ENCODE measurements at places on chromosomes 5 and 9. TPM values are rescaled to one million over a fixed set of nuclear protein-coding genes. Genes with fewer than 3 reads are reported as not detected.

Gene SLC6A19
- not detected for total RNA-seq

Gene MLANA
- not detected for total RNA-seq

DNA sequence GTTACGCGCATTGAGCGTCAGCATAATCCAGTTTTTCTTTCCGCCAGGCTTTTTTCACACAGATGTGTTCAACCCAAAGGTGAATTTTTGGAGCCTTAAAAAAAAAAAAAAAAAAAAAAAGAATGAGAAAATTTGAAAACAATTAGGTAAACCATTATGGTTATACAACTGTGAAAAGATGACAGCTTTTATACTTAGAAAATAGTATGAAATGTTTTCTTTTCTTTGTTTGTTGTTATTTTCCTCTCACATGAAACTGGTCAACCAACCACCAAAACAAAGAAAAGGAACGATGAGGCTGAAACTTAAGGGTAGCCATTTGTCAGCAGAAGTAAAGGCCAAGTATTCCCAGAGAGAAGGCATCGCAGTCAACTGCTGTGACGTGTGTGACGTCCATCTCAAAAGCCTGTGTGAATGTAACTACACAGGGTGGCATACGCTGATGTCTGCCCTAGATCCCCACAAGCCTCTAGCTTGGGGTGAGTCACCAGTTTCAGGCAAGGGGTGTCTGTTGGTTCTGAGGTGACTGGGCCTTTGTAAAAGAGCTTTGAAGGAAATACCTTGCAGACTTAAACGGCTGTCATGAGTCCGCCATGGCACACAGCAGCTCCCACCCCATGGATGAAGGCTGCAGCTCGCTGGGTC lies 182.9 kb downstream of the AOPEP start:
- no peaks in the 10 kb centered on the region for H3K27me3 ChIP-seq
- H3K4me1 ChIP-seq = no peaks in the 10 kb centered on the region
- H3K4me3 ChIP-seq = no peak overlapping the region
- H3K27ac ChIP-seq = no peak overlapping the region

DNA sequence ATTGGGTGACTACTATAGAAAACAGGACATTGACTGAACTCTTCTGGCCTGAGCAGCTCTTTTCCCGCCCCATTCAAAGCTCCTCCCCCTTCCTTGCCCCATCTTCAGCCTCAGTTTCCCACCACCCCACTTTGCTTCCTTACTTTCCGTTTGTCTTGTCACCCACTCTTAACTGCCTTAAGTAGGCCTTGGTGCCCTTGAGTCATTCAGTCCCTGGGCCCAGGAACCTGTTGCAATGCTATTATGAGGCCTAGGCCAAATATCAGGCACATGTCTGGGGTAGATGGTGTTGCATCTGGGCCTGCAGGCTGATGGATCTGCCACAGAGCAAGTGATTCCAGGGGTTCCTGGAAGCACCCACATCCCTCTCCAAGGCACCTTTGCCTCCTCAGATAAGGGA lies 17.7 kb upstream of the GALNT10 start:
- no peak overlapping the region for H3K4me3 ChIP-seq
- H3K27ac ChIP-seq = no peak overlapping the region
- H3K4me1 ChIP-seq = no peaks in the 10 kb centered on the region
- no peaks in the 10 kb centered on the region for H3K27me3 ChIP-seq
- H3K36me3 ChIP-seq = no peaks in the 10 kb centered on the region
- DNase-seq = no peak

- no peak overlapping the region for H3K27ac ChIP-seq
- no peaks in the 10 kb centered on the region for H3K4me1 ChIP-seq
- H3K4me3 ChIP-seq = no peak overlapping the region
- no peak for DNase-seq
- H3K36me3 ChIP-seq = no peaks in the 10 kb centered on the region
Observed at GRCh38 chr5:174430940-174431339, 293.4 kb upstream of the MSX2 start.

Gene LRRC70
- 2.1 TPM for total RNA-seq

All from right atrium auricular region (tissue), 2 donors.